ENCODE measurements at places on chromosomes 13 and 19.
A peak's percentile ranks its signal among the peaks of the same experiment; 100 is the strongest.

- peak; percentile 72 for DNase-seq
Measured at GRCh38 chr19:4449022-4449638, 8.5 kb downstream of the UBXN6 start.

GRCh38 chr13:110444226-110444653, 117.3 kb downstream of the RAB20 start:
- no peak for DNase-seq

DNA sequence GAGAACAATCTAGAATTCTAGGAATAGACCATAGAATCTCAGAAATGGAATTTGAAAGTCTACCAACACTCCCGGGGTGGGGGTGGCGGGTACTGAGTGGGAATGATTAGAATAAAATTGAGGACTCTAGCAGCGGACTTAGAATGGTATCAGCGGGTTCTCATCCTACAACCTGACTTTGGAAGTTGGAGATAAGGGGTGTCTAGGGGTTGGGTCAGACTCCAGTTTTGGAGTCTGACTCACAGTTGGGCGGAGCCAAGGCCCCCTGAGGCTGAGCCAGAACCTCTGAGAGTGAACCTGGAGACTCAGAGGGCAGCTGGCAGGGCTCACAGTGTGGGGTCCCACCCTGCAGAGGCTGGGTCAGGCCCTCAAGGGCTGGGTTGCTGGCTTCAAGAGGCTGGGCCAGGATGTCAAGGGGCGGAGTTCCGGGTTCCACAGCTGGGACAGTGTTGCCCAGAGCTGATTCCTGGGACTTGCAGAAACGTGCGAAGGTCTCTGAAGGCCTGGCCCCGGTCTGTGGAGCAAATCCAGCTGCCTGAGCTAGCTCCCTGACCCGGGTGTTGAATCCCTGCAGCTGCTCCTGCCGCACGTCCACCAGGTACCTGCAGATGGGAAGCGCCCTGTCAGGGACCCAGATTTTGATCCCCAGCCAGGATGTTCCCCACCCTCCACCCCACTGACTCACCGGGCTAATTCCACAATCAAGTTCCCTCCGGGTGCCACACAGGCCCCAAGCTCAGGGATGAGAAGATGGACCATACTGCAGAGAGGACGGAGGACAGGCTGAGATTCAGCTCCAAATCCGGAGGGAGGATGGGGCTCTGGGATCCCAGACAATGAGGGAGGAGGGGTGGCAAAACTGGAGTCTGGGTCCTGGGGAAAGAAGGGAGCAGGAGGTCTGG, 1.6 kb upstream of the TNNI3 start:
- no peak for DNase-seq

DNA sequence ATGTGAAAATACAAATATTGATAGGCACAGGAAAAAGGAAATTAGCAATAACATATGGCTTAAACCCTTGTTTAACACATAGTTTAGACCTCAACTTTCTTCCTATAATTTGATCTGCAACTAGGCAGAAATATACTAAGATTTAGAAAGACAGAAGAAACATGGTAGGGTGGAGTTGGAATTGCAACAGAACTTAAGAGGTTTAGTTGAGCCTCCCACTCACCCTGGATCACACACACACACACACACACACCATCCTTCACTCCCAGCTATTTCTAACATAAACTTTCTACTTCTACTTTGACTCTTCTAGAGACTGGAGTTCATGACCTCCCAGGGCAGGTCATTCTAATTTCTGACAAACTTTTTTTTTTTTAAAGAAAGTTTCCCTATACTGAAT, 47.4 kb downstream of the FLT3 start:
- DNase-seq, result no peak

GRCh38 chr19:14952767-14953166, 11.5 kb downstream of the OR7C2 start:
- DNase-seq, result no peak

DNA sequence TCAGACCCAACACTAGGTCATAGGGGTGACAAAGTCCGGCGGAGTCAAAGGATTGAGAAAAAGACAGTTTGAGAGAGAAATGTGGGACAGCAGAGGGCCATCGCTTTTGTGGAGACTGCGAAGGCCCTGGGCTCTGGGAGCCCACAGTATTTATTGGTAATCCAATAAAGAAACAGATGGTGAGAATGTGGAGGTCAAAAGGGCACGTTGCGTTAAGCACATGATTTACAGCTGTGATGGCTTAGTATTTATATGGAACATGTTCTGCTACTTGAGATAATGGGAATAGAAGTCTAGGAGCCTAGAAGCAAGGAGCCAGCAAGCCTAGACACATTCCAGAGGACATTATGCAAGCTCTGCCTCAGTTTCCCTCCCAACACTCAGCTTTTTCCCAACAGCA, 2521.1 kb downstream of the PCDH9 start:
- DNase-seq, result no peak

DNA sequence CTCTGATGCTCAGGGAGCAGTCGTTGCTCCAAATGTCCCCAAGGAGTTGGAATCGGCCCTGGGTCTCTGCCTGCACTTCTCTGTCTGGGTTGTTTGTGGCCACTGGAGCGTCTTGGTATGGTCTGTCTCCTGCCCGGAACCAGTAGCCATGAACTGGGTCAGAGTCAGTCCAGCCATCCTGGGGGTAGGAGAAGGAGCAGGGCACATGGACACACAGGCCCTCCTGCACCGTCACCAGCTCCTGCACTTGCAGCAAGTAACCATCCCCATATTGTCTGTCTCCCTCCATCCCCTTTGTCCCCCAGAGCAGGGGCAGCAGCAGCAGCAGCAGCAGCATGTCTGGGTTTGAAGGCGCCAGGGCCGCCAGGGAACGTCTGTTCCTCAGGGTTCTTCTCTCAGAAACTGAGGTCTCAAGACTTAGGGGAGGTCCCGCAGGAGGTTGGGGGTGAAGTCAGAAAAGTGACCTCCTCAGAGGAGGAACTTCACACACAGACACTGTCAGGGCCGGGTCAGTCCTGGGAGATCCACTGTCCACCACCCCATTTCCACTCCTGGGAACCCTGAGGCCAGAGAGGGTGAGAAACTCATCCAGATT, at the start of gene SIGLEC8:
SIGLEC8 (minus strand) TSS at position 404 of the 595 bp plus-strand sequence; CDS start at position 337, 67 bp downstream.
- no peak for DNase-seq

DNA sequence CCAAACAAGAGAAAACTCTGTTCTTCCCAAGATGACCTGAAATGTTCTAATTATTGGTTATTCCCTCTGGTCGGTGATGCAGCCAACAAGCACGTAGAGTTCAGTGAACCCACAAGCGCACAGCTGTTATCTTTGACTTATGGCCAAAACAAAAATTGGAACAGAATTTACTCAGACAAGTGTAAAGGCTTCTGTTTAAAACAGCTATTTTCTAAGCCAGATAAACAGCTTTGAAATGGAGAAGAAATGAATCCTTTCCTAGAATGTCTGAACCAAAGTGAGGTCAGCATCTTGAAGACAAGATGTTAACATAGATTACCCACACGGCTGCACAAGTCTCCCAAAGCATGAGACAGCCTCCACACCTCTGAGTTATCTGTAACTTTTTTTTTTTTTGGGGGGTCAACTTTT, 669.2 kb downstream of the DIAPH3 start:
- DNase-seq, result no peak

GRCh38 chr13:87821512-87821911, 150.3 kb downstream of the SLITRK5 start:
- DNase-seq, result no peak

GRCh38 chr13:27967203-27967735, 1.8 kb downstream of the CDX2 start:
- DNase-seq, result no peak

GRCh38 chr19:35208121-35208520, 20.4 kb downstream of the FAM187B start:
- no peak for DNase-seq

DNA sequence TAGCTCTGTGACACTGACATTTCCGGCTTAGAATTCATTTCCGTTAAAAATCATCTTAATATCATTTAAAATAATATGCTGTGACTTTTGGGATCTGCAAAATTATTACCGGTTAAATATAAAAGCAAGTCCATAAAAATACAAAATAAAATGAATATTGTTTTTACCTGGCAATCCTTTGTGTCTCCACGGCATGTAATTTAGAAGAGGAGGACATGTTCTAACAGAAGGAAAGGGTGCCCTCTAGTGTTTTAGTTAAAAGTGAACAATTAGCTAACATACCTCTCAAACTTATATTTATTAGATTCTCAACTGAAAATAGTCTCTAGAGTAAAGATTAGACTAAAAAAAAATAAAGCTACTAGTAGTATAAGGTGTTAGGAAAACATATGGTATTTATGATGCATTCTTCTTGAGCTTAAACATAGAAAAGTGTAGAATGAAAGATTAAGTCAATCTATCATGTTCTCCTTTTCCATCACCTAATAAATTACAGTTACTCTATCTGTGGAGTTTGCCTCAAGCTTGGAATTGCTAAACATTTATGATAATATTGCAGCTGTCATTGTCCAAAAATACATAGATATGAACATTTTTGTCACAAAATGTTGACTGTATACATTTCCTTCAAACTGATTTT, 676.7 kb upstream of the SPRY2 start:
- DNase-seq, result no peak

- DNase-seq, result peak; percentile 59
Measured at GRCh38 chr13:26025196-26025595, 26.6 kb downstream of the SHISA2 start.

- DNase-seq, result no peak
Measured at GRCh38 chr13:42874221-42874620, 92.8 kb downstream of the FAM216B start.
